ELR (cell line): ENCODE measurements at places on chromosomes 12 and 14.

- DNase-seq, result no peak
Observed at GRCh38 chr12:51419425-51420193, 5.0 kb upstream of the SLC4A8 start.

DNA sequence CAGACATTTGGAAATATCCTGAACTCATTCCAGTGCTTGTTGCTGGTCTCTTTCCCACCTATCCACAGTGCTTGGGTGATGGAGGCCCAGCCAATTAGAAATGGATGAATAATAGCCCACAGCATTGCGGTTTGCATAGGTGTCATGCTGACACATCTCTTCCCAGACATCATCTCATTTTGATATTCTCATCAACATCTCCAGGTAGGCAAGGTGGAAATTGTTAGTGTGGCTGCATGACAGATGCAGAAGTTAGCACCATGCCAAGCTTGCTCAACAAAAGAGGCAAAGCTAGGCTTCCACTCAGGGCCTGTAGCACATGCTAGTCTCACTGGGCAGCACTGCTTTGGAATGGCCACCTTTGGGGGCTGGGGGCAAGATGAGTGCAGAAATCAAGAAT is 1118.9 kb downstream of the VRK1 start:
- DNase-seq, result no peak

- DNase-seq, result peak; percentile 55
Observed at GRCh38 chr12:93441081-93441616, 598 bp downstream of the UBE2N start.

DNA sequence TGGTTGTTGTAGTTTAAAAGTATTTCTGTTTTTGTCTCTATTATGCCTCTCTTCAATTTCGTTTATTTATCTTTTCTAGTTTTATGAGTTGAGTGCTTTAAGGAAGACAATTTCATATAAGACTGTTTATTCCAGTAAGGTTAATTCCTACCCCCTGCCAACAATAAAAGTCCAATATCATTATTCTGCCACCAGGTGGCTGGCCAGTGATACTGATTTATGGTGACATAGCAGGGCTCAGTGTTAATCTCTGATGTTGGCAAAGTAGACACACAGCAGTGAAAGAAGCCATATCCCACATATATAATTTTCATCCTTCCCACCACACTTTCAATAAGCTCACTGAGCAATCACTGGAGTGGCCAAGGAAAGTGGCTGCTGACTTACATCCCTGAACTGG is 69.0 kb upstream of the BMP4 start:
- peak; percentile 55 for DNase-seq

DNA sequence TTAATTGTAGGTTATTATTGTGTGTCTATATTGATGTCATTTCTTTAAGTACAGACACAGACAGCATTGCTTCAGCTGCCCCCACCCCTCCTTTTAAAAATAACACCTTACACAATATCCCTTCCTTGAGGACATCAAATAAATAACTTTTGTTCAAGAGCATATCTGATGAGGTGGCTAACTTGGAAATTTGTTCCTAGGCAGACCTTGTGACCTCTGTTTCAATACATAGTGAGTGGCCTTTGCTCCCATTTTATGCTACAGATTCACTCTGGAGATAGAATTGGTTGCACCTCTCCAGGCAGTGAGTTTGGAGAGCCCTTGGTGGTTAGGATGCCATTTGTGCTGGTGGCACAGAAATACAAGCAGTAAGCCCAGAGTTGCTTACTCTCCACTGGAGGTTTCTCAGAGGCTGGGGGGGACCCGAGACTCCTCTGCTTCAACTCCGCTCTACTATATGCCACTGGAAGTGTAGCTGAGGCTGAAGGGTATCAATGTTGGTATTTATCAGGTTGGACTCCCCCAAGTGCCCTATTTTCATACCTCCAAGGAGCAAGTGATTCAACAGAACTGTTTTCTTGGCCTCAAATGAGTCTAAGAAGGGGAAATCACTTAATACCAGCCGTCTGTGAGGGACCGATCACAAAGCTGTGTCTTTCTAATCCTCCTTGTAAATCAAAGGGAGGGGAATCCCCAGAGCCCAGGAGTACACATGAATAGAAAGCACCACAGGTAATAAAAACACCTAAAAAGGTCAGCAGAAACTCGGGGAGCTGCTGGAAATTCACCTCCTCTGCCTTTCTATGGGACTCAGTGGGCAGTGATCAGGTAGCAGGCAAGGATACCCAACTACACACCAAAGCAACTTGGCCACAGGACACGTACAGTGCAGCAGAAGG is 463.1 kb downstream of the RAD51B start:
- DNase-seq, result no peak

DNA sequence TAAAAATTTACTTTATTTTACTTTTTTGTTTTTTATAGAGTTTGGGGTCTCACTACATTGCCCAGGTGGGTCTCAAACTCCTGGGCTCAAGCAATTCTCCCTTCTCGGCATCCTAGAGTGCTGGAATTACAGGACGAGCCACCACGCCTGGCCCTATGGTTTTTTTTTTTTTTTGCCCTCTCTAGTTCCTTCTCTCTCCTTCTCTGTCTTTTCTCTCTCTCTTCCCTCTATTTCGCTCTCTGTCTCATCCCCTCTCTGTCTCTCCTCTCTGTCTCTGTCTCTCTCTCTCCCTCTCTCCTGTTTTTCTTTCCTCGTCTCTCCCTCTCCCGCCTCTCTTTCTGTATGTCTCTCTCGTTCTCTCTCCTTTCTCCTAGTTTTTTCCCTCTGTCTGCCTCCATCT is 202.6 kb upstream of the LHX5 start:
- DNase-seq, result no peak
